ENCODE measurements at places on chromosomes 6 and 20.

DNA sequence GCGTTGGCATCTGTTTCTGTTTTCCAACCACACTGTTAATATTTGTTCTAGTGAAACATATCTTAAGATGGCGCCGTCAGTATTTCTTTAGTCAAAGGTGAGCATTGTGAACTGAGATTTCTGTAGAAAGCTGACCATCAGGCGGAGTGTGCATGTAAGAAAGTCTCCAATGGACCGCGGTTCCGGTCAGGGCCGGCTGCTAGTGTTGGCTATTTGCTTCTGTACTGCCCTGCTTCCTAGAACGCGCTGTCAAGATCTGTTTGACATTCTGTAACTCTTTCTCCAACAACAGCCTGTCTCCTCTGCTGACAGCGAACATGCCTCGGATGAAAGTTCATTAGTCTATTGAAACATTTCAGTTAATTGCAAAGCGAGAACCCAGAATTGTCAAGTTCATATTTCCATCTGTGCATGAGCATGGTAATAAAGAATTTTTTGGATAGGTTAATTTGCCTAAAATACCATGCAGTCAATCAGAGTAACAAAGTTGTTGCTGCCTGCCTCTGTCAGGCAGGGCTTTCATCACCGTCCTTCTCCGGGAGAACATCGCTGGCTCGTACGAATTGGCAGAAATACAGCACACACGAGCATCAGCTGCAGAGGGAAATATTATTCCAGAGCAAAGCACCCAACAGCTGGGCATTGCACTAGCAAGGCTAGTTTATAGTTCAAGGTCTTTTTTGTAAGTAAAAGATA, 369.1 kb downstream of the CDH4 start:
- DNase-seq = no peak

DNA sequence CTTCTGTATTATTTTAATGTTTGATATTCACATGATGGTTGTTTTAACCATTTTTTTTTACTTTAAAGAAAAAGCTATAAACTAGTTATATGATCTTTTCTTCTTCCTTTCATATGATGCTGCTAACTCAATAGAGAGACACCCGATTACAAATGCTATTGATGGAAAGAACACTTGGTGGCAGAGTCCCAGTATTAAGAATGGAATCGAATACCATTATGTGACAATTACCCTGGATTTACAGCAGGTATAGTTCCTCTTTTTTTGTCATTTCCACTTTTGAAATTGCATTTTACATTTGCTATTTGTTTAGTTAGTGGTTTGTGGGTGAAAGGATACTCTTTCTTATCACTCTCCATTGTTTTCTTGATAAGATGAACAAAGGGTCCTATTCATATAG, 176.7 kb downstream of the LAMA2 start:
- DNase-seq = no peak

DNA sequence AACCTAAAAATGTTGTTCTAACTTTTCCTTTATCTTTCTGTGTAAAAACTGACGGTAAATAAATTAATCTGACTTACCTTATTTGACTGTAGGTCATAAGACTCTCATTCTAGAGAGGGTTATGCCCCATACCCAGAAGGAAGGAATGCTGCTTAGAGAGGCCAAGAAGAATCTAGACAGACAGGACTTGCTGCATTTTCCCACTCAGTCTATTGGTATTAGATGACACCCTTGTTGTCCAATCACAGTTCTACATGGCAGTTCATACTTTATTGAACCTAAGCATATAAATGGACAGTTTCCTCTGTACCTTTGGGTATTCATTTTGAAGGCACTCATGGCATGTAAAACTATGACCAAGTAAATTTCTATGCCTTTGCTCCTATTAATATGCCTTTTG, 359.6 kb upstream of the ID4 start:
- no peak for DNase-seq

DNA sequence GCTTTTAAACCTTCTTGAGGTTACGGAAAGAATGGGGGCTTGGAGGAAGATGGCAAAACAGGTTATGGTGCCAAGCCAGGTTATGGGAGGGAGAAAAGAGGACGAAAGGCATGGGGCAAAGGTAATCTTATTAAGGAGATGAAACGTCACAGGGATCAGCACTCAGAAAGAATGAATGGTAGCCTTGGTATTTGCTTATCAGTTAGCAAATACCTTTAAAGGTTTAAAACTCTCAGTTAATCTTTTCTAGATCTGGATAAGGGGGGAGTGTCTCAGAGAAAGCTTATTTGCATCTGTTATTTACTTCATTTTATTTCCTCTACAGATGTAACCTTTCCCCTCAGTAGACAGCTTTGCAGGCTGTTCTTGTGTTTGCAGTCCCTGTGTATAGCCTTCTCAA, 55.5 kb upstream of the EEF1E1 start:
- no peak for DNase-seq

- no peak for DNase-seq
Observed at GRCh38 chr6:4705809-4706208, 70.4 kb upstream of the CDYL start.

- DNase-seq = no peak
Observed at GRCh38 chr6:55943329-55943728, 67.9 kb upstream of the BMP5 start.

DNA sequence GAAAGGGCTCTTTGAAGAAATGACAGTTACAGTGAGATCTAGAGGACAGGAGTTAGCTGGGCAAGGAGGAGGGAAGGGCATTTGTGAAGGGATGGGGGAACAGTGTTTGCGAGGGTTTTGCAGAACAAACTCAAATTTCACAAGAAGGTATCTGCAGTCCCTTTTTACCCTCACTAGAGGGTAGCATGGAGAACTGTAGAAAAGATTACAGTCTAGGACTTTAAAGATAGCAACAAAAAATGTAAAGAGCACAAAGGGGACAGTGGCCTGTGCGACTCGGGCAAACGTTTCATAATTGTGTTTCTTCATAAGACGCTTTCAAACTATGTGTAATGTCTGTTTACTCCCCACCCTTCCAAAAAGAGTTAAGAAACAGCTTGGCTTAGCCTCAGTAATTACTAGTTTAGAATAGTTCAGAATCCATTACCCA, 21.2 kb upstream of the ASXL1 start:
- DNase-seq = no peak

DNA sequence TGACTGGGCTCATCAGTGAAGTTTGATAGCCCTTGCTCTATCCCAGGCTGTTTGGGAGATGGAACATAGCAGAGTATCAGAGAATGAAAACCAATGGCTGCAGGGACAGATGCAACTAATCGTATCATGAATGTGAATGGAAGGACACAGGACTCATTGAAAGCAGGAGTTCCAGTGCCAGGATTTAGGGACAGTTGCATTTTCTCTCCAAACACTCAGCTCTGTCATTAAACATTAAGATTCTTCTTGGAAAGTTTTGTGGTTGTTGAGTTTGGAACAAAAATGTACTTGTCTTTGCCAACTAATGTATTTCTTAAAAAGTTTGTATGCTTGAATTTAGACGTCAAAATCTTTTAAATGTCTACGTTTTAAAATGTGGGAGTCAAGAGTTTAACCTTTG, 31.0 kb upstream of the GSTA5 start:
- no peak for DNase-seq

- no peak for DNase-seq
Observed at GRCh38 chr6:30857549-30857948, 26.8 kb upstream of the DDR1 start.

- no peak for DNase-seq
Observed at GRCh38 chr6:33171016-33171879, 21.0 kb downstream of the COL11A2 start.

DNA sequence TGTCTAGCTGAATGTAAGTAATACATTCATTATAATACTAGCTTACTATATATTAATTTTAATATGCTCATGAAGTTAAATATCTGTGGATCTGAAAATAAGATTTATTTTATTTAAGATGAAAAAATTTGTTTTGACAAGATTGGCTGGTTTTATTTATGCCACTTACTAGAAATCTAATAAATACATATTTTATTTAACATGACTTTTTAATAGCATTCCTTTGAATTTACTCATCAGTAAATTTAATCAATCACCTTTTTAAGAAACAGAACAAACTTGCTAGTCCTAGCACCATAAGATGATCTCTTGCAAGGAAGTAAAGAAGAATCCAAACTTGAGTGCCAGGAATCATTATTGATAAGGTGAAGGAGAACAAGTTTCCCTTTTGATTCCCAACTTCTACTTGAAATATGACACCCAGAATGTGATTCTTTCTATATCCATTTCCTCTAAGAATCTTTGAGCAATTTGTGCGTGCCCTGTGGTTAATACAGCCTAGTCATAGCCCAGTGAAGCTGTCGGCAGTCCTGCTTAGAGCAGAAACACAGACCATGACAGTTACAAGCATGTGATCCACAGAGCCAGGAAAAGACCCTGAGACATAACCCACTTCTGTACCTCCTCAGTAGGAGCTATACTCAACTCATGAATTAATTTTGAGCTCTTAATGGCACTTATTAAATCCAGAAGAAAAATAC, 282.3 kb upstream of the QKI start:
- no peak for DNase-seq
